Transverse colon (tissue), 4 donors: ENCODE measurements at places on chromosomes 6 and 20. TPM values are rescaled to one million over a fixed set of nuclear protein-coding genes. Genes with fewer than 3 reads are reported as not detected.

SYCP2L gene
- not detected for total RNA-seq

TRIM10 gene
- 19.8 TPM for total RNA-seq

- H3K4me3 ChIP-seq = no peak overlapping the region
- no peaks in the 10 kb centered on the region for H3K36me3 ChIP-seq
- peak overlapping the region; percentile 79 for H3K27ac ChIP-seq
- H3K4me1 ChIP-seq = peaks cover 15% of the 10 kb centered on the region
- no peak for DNase-seq
Observed at GRCh38 chr6:151034825-151035781, 169.6 kb downstream of the MTHFD1L start.

DNA sequence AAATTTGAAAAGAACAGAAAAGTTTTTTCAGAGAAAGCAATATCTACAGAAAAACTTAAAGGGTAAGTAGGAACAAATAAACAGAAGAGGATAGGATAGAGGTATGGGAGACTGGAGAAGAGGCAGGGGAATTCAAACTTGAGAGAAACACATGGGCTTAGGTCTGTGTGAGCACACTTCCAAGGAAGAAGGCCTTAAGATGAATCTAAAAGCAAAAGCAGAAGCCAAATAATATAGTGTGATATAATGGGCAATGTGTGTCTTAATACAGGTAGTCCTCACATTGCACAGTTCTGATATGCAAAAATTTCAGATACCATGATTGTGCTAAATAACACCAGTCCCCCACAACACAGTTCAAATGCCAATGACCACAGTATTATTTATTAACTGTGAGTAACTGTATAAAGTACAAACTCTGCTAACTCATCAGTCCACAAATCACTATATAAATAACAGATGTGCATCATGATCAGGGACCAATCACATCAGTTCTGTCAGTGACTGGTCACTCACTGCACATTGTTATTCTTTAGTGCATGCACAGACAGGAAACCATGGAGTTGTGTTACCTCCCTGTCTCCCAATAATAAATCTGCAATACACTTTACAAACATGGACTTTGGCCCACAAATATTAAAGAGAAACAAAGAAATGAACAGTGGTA is 18.6 kb downstream of the SNX14 start:
- no peaks in the 10 kb centered on the region for H3K4me1 ChIP-seq
- H3K36me3 ChIP-seq = peaks cover 18% of the 10 kb centered on the region
- no peaks in the 10 kb centered on the region for H3K27me3 ChIP-seq
- H3K27ac ChIP-seq = no peak overlapping the region
- H3K4me3 ChIP-seq = no peak overlapping the region
- no peak for DNase-seq

DNA sequence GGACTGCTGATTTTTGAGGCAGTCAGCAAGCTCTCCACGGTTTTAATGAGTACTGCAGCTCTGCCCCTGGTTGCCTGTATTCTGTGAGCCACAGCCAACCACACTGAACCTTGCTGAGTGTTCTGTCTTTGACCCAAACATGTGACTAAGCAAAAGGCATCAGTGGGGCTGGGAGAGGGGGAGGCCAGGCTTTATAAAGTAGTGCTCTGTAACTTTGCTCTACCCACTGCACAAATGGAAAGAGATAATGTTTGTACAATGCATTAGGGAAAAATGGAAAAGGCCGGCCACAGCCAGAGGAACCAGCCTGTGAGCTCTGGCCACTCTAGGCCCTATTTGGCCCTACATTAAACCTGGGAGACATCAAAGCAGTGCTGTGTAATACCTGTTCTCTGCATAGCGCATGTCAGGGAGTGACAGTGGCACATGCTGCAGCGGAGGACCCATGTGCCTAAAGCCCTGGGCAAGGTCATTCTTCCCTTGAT is 22.0 kb downstream of the KLHL31 start:
- H3K4me1 ChIP-seq = no peaks in the 10 kb centered on the region
- no peaks in the 10 kb centered on the region for H3K36me3 ChIP-seq
- no peak overlapping the region for H3K4me3 ChIP-seq

- H3K27me3 ChIP-seq = no peaks in the 10 kb centered on the region
- no peaks in the 10 kb centered on the region for H3K36me3 ChIP-seq
- peak overlapping the region; percentile 64 for H3K27ac ChIP-seq
Observed at GRCh38 chr20:50224531-50225255, 34.1 kb downstream of the CEBPB start.
